ENCODE measurements at places on chromosomes 7 and 10.

DNA sequence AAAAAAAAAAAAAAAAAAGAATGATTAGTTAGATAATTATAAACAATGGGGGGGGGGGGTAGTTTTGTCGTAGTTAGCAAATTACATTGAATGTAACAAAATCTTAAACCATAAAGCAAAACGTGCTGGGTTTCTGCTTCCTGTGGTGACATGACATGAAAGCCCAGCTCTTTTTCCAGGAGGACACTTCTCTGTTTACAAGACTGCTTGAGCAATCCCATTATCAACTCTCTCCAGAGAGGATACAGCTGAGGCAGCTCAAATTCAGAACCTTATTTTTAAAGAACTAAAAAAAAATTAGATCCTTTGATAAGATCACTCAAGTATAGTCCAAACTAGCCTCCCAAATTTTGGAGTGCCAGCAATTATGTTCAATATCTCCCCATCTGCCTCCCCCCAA, 58.6 kb downstream of the ADRB1 start:
- DNase-seq: no peak

DNA sequence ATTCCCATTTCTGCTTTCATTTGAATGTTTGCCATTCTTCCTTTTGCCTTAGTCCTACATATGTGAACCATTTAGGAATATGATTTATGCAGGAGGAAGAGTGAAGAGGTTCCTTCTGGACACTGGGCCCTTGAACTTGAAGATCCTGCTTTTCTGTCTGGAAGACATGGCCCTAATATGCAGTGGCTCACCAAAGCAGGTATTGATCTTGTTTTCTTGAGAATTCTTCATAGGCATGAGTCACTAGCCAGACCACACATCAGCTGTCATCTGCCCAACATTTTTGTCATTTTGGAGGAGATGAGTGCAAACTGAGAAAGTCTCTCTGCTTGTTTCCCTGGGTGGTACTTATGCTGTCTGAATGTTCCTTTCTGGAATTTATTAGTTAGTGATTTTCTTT, 382.6 kb downstream of the LRMDA start:
- no peak for DNase-seq

DNA sequence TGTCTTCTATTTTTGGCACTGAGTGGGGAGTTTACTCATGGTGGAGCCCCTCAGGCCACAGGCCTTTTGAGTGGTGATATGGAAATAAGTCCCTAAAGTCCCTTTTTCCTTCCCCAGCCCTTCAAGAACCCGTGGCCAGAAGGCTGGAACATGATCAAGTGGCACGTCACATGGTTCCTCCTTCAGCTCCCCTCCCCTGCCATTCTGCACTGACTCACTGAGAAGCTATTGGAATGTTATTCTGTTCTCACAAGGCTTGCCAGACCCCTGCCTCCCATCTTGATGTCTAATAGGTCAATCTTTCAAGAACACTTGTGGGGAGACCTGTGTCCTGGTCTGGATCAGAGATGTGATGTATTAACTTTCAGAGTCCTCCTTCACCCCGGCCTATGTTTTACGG, 279.8 kb downstream of the SEC23IP start:
- DNase-seq: no peak

DNA sequence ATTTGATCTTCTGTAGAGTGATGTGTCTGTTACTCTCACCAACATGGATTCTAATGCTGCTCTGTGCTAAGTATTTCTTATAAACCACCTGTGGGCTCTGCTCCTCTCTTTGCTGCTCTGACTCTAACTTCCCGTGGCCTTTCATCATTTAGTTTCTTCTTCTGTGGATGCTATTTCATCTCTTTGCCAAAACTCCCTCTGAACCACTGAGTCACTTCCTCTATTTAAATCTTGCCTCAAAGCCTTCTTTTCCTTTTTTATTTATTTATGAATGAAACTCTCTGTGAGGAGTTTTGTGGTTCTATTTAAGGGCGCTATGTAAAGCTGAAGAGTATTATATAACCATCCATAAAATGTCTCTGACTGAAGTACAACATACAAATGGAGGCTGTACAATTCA, 538.5 kb downstream of the SUGCT start:
- no peak for DNase-seq

DNA sequence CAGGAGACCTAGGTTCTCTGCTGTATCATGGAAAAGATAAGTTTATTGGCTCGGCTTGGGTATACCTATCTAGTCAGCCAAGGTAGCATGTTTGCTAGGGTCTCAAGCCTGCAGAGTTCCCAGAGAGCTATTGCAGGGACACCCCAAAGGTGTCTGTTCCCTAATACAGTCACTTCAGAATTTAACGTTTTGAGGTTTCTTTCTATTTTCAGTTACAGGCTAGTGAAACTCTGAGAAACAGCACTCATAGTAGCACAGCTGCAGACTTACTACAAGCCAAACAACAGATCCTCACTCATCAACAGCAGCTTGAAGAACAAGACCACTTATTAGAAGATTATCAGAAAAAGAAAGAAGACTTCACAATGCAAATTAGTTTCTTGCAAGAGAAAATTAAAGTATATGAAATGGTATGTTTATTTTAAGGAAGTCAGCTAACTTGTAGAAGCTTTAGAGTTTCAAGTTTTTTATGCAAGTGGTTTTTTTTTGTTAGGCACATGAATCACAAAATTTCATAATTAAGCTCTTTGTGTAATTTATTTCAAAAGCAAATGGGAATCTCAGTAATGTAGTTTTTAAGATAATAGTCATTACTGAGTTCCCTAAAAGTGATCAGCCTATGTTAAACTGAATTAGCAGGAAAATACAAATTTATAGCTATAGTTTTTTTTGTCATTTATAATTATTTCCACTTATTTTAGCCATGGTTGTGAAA, 54.9 kb downstream of the AKAP9 start:
- no peak for DNase-seq

GRCh38 chr7:19224951-19225350, 79.7 kb upstream of the FERD3L start:
- DNase-seq: no peak

DNA sequence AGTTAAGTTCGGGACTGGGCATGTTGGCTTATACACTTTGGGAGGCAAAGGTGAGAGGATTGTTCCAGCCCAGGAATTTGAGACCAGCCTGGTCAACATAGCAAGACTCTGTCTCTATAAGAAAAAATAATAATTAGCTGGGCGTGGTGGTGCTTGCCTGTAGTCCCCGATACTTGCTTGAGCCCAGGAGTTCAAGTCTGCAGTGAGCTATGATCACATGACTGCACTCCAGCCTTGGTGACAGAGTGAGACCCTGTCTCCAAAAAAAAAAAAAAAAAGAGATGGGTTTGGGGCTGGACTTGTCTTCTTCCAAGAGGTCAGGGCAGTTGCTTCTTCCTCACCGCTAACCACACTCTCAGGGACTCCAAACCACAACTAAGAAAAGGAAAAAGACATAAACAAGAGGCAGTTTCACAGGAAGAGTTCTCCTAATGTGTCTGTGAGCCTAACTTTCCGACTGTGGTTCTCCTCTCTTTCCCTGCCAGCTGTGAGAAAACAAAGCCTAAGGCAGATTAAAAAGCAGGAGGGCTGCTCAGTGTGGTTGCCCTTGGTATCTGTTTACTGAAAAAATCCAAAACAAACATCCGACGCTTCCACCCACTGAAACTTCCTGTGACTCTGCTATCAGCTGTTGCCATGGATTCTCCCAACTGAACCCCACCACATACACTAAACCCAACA, 2.4 kb upstream of the SERPINE1 start:
- no peak for DNase-seq

DNA sequence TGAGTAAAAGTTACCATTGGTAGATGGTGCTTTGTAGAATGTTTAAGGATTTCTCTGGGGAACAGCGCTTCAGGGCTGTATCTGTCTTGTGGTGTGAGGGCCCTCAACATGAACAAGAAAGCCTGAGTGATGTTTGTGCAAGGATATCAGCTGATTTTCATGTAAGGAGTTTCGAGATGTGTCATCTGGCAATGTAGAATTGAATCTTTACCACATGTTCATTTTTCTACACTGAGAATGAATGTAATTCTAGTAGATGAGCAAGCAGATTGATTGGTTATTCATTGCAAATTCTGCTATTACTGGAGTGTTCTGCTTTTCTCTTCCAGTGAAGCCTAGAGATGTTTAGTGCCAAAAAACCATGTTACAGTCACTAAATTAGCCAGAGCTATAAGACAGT, 87.7 kb downstream of the ST7 start:
- DNase-seq: no peak

DNA sequence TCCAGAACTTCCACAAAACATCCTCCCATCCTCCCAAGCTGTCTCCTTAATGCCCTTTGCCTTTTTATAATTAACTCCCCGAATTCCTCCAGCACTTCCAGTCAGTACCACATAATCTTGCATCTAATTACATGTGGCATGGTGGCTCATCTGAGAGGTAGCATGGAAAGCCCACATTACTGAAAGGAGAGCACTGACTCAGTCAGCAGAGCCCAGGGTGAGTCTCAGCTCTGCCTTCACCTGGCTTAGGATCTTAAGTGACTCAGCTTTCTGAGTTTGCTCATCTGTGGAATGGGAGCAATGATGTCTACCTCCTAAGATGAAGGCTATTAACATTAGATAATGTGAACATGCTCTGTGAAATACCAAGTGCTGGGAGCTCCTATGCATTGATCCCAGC, 433.9 kb downstream of the SORCS3 start:
- DNase-seq: no peak
